ENCODE measurements at places on chromosomes 4 and X. TPM values are rescaled to one million over a fixed set of nuclear protein-coding genes. Genes with fewer than 3 reads are reported as not detected.

GRCh38 chrX:153681175-153681574 is 6.6 kb upstream of the SLC6A8 start:
- DNase-seq = no peak

GRCh38 chrX:46788902-46789301 is 30.0 kb upstream of the SLC9A7 start:
- DNase-seq = no peak

DNA sequence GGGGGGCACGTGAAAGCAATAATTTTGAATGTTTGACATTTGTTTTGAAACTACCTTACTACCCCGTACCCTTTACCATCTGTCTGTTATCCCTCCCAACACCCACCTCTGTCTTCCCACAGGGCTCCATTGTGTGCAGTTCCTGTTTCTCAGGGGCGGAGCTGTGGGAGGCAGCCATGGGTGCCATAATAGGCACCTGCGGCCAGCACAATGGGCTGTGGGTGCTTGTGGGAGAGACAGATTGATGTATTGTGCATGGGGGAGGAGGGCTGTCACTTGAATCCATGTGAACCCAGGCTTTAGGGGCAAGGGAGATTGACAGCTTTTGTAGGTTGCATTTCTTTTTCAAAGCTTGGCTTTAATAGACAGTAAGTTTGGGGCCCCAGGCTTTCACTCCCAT is 122.6 kb upstream of the CXorf66 start:
- DNase-seq = no peak

DNA sequence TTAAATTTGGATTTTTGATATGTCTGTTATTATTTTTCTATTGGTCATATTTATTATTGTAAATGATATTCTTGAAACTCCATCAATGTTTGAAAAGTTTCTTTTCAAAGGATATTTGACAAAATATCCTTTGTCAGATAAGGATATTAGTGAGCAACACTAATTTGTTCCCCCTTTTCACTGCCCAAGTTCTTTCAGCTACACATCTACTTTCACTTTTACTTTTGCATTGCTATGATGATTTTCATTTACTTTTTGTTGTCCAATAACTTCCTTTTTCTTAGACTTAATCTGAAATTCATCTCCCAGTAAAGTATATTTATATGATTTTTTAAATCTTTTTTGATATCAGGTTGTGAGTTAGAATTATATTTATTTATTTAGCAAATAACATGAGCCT is 542.3 kb upstream of the ADGRL3 start:
- no peak for DNase-seq

- DNase-seq = peak; percentile 13
Measured at GRCh38 chrX:1528186-1528883, 8.7 kb downstream of the P2RY8 start.

- no peak for DNase-seq
Measured at GRCh38 chr4:21198683-21199082, 498.4 kb downstream of the PACRGL start.

GRCh38 chr4:145816091-145816490 is 122.5 kb downstream of the ZNF827 start:
- DNase-seq = no peak

GRCh38 chrX:154730253-154730891 is 20.5 kb downstream of the GAB3 start:
- DNase-seq = no peak

- no peak for DNase-seq
Measured at GRCh38 chr4:70747874-70748273, 26.1 kb downstream of the RUFY3 start.

GRCh38 chr4:95528388-95528948 is 20.3 kb downstream of the UNC5C start:
- no peak for DNase-seq

GRCh38 chrX:112457788-112458187 is 221.9 kb downstream of the LHFPL1 start:
- no peak for DNase-seq

- no peak for DNase-seq
Measured at GRCh38 chr4:38190717-38191178, 230.6 kb downstream of the PTTG2 start.

DNA sequence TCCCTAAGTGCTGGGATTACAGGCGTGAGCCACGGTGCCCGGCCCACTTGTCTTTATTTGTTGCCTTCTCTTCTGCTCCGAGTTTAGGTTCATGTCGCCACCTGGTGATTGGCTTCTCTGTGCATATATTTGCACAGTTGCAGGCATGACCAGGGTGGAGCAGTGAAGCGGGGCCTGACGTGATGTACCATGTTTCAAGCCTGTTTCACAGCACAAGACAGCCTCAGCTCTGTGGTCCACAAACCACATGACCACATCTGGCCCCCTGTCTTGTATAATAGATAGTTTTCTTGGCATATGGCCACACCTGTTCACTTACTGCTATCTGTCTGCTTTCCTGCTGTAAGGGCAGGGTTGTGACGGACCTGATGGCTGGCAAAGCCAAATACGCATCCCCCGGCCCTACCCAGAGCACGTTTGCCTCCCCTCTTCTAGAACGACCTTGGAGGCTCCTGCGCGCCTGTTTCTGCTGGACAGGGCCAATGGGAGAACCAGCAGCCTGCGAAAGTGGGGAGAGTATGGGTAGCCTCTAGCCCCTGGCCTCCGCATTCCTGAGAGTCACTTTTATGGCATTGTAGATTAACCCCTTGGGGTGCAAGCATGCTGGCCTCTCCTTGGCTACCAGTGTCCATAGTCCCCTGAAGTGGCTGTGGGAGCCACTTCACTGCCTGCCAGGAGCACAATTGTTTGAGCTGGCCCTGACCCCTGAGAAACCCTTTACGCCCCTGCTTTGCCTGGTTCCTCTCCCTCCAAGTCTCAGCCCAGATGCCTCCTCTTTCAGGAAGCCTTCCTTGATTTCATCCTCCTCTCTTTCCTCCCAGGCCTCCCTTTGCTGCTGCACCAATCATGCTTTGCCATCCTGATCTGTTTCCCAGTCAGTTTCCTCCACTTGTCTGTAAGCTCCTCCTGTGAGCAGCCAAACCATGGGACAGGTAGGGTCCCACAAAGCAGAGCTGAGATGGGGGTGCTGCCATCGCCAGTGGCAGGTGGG is 6.0 kb upstream of the SH3TC1 start:
- DNase-seq = peak; percentile 58

GRCh38 chr4:81003597-81004111 is 26.9 kb upstream of the BMP3 start:
- no peak for DNase-seq

- DNase-seq = no peak
Measured at GRCh38 chrX:7192871-7193270, 44.9 kb upstream of the PUDP start.

DNA sequence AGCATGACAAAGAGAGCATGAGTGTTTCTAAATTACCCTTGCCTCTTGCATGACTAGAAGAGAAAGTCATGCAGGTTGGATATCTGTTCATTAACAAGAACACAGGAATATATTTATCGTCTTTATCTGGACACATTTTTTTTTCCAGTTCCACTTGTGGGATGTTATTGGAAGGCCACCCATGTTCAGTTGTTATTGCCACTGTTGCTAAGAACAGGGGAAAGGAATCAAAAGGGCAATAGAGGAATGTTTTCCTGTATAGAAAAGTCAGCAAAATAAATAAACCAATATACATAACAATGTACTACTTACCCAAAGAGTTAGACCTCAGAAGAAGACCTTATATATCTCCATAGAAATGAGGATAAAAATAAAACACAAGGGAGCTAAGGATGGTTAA is 270.1 kb downstream of the QDPR start:
- DNase-seq = no peak

DNA sequence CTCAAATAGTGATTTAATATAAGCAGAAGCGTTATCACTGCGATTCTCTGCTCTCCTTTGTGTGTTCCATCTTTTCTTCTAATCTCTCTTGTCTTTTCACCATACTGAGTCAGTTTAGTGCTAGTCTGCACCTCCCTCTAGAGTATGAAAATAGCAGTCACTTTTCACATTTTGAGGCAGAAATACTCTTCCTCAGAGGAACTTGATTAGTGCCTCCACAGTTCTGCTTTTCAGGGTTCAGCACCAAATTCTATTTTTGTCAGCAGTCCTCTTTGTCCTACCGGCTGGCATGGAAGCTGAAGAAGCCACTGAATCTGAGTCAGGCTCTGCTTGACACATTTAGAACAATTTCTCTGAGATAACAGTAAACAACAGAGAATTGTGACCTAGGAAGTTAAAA is 49.7 kb upstream of the ANKRD17 start:
- DNase-seq = no peak

DNA sequence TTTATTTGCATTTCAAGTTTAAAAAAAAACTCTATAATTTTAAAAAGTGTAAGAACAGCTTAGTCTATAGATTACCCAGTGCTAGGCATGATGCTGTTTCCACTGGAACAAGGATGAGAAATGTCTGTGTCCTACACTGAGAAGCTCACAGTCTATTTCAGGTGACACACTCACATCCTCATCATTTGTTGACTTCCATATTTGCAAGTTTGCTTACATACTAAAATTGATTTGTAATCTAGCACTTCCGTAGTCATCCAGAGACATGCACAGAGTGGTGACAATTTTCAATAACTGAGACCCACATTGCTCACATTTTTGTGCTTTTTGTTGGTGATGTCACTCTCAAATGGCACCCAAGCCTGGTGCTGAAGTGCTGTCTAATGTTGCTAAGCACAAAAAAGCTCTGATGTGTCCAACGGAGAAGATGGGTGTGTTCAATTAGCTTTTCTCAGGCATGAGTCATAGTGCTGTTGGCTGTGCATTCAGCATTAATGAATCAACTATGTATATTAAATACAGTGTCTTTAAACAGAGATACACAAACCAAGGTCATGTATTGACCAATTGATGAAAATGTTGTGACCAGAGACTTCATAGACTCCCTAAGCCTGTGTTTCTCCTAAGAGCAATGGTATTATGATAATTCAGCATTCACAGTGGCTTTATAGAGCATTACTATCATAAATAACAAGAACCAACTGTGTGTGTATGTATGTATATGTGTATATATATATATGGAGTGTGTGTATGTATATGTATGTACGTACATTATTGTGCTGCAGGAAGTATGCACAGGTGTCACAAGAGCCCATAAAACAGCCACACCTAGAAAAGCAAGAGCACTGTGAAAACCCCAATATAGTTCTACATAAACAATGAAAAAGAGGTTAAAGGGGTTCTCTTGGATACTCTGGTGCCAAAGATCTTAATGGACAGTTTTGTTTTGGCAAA is 31.2 kb upstream of the VCX3B start:
- no peak for DNase-seq

DNA sequence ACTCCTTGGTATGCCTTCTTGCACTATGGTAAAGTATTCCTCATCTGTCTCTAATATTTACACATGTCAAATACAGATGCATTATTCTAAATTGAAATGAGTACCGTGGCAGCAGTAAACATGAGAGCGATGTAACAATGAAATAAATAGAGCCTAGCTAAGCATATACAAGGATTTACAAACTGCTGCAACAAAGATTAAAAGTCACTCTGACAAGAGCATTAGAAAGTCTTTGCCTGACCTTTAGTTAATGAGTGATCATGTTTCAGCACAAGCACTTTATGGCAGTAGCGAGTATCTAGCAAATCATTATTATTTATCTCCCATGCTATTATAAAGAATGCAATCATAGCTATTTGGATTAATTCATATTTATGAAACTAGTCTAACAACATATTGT is 547.0 kb upstream of the NDST4 start:
- DNase-seq = no peak

Gene ESX1
- not detected for total RNA-seq

Gene RAB40AL
- 0.37 TPM for total RNA-seq

Gene WDR19
- 6.0 TPM for total RNA-seq

Gene LRRC66
- total RNA-seq = 0.13 TPM
